ENCODE measurements at places on chromosomes 7 and 10.
A peak's percentile ranks its signal among the peaks of the same experiment; 100 is the strongest.

DNA sequence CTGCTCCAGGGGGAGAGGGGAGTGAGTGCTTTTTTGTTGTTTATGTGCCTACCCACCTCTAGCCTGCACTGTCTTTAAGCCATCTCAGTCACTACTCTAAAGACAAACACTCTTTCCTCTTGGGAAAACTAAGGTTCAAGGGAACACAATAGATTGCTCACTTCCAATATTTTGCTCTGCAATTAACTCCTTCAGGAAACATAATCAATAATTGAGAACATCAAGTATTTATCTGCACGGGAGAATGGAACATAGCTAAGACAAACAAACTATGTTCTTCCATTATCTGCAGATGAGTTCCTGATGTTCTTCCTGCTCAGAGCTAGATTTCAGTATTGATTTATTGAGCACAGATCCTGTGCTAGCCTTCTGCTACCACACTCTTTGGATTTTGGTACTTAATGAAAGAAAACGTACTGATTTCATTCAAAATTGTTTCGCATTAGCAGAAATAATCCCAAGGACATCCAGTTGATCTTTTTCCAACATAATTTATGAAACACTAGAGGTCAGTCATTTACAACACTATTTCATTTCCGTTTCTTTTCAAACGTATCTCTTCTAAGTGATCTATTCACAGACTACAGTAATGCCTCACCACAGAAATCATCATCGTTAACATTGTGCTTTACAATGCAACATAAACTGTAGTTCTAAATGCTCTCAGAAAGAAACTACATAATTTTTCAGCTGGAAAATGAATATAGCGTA lies 8.3 kb downstream of the NEBL start:
- H3K36me3 ChIP-seq, result no peaks in the 10 kb centered on the region
- H3K27me3 ChIP-seq, result no peaks in the 10 kb centered on the region
- no peak overlapping the region for H3K27ac ChIP-seq
- H3K4me1 ChIP-seq, result no peaks in the 10 kb centered on the region
- H3K4me3 ChIP-seq, result no peak overlapping the region
- no peak for DNase-seq

- no peak overlapping the region for H3K4me3 ChIP-seq
- no peak overlapping the region for H3K27ac ChIP-seq
- H3K27me3 ChIP-seq, result peaks cover 5% of the 10 kb centered on the region
- H3K4me1 ChIP-seq, result no peaks in the 10 kb centered on the region
Measured at GRCh38 chr10:3375505-3375904, 202.9 kb upstream of the PITRM1 start.

DNA sequence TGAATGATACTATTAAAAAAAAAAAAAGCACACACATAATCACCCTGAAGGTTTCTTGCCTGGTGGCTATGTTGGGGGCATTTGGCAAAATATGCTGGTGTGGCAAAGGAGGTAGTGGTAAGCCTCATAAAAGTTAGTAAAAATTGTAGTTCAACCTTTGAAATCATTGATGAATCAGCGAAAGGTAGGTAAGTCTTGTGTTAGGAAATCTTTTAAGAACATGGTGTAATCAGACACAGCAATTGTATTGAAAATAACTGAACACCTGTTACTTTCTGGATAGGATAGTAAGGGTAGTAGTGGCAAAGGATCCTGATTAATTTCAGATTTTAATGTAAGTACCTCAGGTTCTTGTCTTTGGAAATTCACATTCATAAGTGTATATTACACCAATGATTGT lies 40.9 kb downstream of the CALML5 start:
- H3K27me3 ChIP-seq, result no peaks in the 10 kb centered on the region
- H3K4me3 ChIP-seq, result no peak overlapping the region
- H3K36me3 ChIP-seq, result peaks cover 54% of the 10 kb centered on the region
- no peak overlapping the region for H3K27ac ChIP-seq

DNA sequence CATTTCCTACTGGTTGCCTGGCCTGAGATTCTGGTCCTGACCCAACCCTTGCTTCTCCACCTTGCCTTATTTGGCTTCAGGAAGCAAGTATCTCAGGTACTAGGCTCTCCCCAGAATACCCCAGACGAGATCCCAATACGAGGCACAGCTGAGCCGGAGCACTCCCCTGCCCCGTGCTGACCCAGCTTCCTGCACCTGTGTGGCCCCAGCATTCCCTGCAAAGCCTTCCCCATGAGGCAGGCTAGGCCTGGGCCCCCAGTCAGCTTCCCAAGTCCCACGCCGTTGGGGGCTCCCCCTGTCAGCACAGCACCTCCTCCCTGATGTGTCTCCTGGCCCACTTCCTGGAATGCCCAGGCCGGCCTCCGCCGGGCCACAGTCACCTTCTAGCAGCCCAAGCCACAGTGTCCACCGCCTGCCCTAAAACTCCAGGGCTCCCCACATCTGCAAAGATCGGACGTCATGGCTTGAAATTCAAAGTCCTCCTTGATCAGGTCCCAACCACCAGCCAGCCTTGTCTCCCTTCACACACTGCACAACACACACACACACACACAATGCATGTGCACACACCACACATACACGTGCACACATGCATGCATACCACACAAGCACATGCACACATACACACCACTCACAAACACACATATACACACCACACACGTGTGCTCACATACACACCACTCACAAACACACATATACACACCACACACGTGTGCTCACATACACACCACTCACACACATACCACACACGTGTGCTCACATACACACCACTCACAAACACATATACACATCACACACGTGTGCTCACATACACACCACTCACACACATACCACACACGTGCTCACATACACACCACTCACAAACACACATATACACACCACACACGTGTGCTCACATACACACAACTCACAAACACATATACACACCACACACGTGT lies 78.9 kb upstream of the FOXK1 start:
- H3K27ac ChIP-seq, result no peak overlapping the region
- no peak overlapping the region for H3K4me3 ChIP-seq
- no peaks in the 10 kb centered on the region for H3K27me3 ChIP-seq
- no peak for DNase-seq

GRCh38 chr10:48390558-48390871 lies 84.0 kb downstream of the MAPK8 start:
- H3K4me3 ChIP-seq, result peak overlapping the region; percentile 41
- no peak overlapping the region for H3K27ac ChIP-seq
- no peak for DNase-seq
- peaks cover 2% of the 10 kb centered on the region for H3K27me3 ChIP-seq

DNA sequence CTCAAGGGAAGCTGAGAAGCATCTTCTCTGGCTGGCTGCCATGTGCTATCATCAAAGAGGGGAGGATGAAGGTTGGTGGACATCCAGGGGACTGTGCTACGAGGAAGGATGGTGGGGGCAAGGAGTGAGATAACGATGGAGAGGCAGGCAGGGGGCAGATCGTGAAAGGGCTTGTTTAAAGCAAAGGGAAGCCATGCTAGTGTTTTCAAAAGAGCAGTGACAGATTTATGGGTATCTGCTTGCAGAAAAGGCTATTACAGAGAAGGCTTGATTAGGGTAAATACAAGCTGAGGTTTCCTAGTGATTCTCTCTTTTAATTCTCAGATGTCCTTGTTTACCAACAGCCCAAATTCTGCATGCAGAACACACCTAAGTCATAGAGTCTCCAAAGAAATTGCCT lies 88.9 kb upstream of the MKX start:
- H3K27ac ChIP-seq, result no peak overlapping the region
- H3K27me3 ChIP-seq, result no peaks in the 10 kb centered on the region
- H3K4me1 ChIP-seq, result no peaks in the 10 kb centered on the region
- no peak overlapping the region for H3K4me3 ChIP-seq
- no peaks in the 10 kb centered on the region for H3K36me3 ChIP-seq

- no peaks in the 10 kb centered on the region for H3K36me3 ChIP-seq
- peak overlapping the region; percentile 29 for H3K27ac ChIP-seq
- DNase-seq, result no peak
- peaks cover 4% of the 10 kb centered on the region for H3K27me3 ChIP-seq
Measured at GRCh38 chr7:39592586-39592985, 26.4 kb downstream of the YAE1 start.

DNA sequence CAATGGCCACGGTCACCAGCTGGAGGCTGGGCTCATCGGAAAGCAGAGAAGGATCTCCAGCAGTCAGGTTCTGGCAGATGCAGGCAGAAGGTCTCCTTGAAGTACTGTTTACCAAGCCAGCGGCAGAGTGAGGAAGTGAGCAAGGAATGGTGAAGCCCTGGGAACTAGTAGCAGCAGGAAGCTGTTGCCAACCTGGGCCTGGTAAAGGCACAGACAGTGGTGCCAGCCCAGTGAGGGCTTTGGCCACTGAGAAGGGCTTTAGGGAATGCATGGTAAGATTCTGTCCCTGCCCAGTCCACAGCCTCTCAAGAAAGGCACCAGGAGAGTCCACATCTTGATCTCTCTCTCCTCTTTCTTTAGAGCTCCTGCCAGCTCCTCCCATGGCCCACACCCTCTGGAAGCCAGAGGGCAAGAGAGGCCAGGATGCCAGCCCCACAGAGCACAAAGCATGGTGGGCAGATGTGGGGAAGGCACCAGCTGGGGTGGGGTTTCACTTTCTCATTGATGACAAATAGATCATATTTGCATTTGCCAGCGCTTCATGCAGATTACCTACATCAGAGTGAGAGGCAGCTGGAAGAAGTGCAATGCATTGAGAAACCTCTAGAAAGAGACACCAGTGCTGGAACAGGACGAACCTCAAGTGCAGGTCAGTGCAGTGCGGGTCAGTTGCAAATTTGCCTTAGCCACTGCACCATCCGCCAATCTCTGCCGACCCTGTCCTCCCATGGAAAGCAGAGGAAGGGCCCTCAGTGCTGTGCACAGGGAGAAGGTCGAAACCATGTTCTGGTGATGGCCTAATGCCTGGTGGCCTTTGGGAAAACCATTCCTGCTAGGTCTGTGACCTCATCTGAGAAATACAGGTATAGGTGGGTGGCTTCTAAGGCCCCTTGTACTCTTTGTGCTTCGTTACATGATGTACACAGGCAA lies 667.8 kb upstream of the MKI67 start:
- H3K27ac ChIP-seq, result no peak overlapping the region
- no peak overlapping the region for H3K4me3 ChIP-seq
- no peaks in the 10 kb centered on the region for H3K27me3 ChIP-seq
- H3K36me3 ChIP-seq, result no peaks in the 10 kb centered on the region
- no peak for DNase-seq

GRCh38 chr10:72690071-72690755 lies 1.7 kb upstream of the MCU start:
- H3K27ac ChIP-seq, result no peak overlapping the region
- no peak overlapping the region for H3K4me3 ChIP-seq
- DNase-seq, result no peak
- H3K27me3 ChIP-seq, result peaks cover 14% of the 10 kb centered on the region
- H3K36me3 ChIP-seq, result no peaks in the 10 kb centered on the region
- H3K4me1 ChIP-seq, result peaks cover 20% of the 10 kb centered on the region

GRCh38 chr7:31077484-31078362 lies 25.6 kb downstream of the ADCYAP1R1 start:
- H3K27me3 ChIP-seq, result peaks cover 8% of the 10 kb centered on the region
- no peaks in the 10 kb centered on the region for H3K4me1 ChIP-seq
- H3K36me3 ChIP-seq, result no peaks in the 10 kb centered on the region

DNA sequence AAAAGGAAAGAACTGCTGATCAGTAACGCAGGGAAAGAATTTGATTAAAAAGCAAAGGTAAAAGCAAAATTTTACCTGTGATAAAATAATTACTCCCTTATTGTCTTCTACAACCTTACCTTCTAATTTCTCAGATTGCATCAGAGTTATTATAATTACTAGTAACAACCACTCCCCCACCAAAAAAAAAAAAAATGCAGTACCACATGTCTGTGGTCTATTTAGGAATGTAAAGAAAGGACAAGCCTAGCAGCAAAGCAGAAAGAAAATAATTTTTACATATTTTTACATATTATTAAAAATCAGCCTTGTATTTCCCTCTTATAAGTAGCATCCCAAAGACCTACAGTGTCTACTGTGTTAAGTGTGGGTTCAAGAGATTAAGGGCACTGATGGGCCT lies 430.4 kb downstream of the TFEC start:
- DNase-seq, result no peak
- H3K36me3 ChIP-seq, result no peaks in the 10 kb centered on the region
- H3K27ac ChIP-seq, result no peak overlapping the region
- H3K4me3 ChIP-seq, result no peak overlapping the region

DNA sequence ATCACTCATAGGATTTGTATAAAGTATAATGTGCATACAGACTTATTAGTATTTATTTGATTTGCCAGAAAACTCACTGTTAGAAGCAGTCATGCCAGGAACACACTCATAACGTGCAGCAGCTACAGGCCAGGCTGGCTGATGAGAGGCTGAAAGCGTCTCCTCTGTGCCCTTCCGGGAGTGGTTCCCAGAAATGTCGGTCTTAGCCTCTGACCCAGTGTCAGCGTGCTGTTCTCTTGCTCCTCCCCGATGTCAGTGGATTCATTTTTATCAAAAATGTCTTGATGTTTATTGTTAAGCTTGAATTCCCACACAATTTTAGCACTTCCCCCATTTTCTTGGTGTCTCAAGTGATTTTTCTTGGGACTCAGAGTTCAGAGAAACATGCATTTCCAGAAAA lies 33.3 kb upstream of the GARS1 start:
- H3K4me1 ChIP-seq, result peaks cover 4% of the 10 kb centered on the region
- H3K4me3 ChIP-seq, result no peak overlapping the region
- H3K36me3 ChIP-seq, result peaks cover 12% of the 10 kb centered on the region
- DNase-seq, result no peak
- H3K27ac ChIP-seq, result no peak overlapping the region

GRCh38 chr10:34995925-34996324 lies 94.2 kb downstream of the CUL2 start:
- peaks cover 11% of the 10 kb centered on the region for H3K4me1 ChIP-seq
- H3K4me3 ChIP-seq, result no peak overlapping the region
- no peaks in the 10 kb centered on the region for H3K36me3 ChIP-seq
- H3K27ac ChIP-seq, result no peak overlapping the region

GRCh38 chr7:98254951-98255610 lies 3.0 kb upstream of the TECPR1 start:
- peak; percentile 25 for DNase-seq
- H3K27me3 ChIP-seq, result no peaks in the 10 kb centered on the region
- H3K4me1 ChIP-seq, result peaks cover 33% of the 10 kb centered on the region
- peak overlapping the region; percentile 33 for H3K4me3 ChIP-seq

- H3K27ac ChIP-seq, result peak overlapping the region; percentile 73
- DNase-seq, result no peak
- H3K4me3 ChIP-seq, result peak overlapping the region; percentile 40
- no peaks in the 10 kb centered on the region for H3K27me3 ChIP-seq
- peaks cover 60% of the 10 kb centered on the region for H3K36me3 ChIP-seq
Measured at GRCh38 chr10:88901206-88901983, 21.4 kb downstream of the STAMBPL1 start.

DNA sequence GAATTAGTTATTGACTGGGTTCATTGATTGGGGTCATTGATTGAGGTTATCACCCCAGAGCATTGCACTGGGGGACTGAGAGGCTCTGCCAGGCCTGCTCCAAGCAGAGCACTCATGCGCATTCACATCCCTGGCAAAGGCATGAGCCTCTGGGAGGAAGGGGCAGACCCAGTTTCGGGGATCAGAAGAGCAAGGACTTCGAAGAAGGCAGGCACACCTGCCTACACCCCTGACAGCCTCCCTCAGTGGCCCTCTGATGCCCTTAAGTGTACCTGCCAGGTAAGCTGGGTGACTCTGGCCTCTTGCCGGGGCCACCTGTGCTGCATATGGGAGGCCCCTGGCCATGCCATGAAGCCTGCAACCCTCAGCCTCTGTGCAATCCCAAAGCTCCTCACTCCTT lies 181.1 kb downstream of the PTPN20 start:
- H3K4me1 ChIP-seq, result peaks cover 4% of the 10 kb centered on the region
- H3K27me3 ChIP-seq, result peaks cover 2% of the 10 kb centered on the region
- H3K27ac ChIP-seq, result no peak overlapping the region
- no peak for DNase-seq
- no peak overlapping the region for H3K4me3 ChIP-seq

All from T-helper 2 cell treated with Interferon-gamma antibody and Interleukin-4, amounts not matched to agents 5 μg/mL and 100 μg/mL, for 36 hours (primary cell).